ENCODE measurements at places on chromosomes 16 and 17. TPM values are rescaled to one million over a fixed set of nuclear protein-coding genes. Genes with fewer than 3 reads are reported as not detected.

The MAF gene
- total RNA-seq, result 375 TPM

The ATXN7L3 gene
- total RNA-seq, result 89.1 TPM

The MPG gene
- total RNA-seq, result 45.6 TPM

The TEKT5 gene
- 2.4 TPM for total RNA-seq

The ORAI3 gene
- total RNA-seq, result 25.8 TPM

The RNF43 gene
- 0.71 TPM for total RNA-seq

The THUMPD1 gene
- total RNA-seq, result 42.8 TPM

Data from activated T-helper 17 cell treated with anti-CD3 and anti-CD28 coated beads, Interleukin-2, amount 50 U/mL, for 72 hours (primary cell).